ENCODE measurements at places on chromosomes 16 and 17. TPM values are rescaled to one million over a fixed set of nuclear protein-coding genes. Genes with fewer than 3 reads are reported as not detected.
A peak's percentile ranks its signal among the peaks of the same experiment; 100 is the strongest.

- DNase-seq, result no peak
These were observed 13.6 kb downstream of the HSD11B2 start for GRCh38 chr16:67444259-67445125.

GRCh38 chr16:60151987-60152386 is 1417.9 kb upstream of the GOT2 start:
- DNase-seq, result no peak

DNA sequence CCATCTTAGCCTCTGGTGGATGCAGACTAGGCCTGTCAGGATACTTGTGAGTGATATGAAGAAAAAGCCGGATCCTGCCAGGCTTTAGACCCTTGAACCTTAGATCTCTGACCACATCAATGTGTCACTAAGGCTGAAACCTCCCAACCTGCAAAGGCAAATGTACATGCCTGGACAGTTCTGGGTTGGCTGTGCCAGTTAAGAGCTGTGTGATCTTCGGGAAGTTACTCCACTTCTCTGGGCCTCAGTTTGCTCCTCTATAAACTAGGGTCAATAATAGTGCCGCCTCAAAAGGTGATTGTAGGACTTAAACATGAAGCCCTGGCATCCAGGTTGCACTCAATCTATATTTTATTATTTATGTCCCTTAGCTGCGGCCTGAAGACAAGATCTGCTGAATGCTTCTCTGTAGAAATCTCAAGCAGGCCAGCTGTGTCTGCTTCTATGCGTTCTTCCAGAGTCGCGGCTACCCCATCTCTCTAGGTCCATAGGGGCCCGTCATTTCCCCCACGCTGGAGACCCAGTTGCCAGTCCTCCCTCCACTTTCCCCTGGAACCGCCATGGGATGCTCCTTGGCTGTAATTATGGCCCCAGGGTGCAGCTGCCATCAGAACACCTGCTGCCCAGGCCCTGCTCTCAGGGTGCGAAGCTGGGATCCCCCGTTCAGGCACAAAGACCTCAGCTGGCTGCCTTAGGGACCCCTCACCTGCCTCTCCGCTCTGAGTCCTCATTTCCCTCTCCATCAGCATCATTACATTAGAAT is 50.2 kb downstream of the AKAP1 start:
- DNase-seq, result no peak

DNA sequence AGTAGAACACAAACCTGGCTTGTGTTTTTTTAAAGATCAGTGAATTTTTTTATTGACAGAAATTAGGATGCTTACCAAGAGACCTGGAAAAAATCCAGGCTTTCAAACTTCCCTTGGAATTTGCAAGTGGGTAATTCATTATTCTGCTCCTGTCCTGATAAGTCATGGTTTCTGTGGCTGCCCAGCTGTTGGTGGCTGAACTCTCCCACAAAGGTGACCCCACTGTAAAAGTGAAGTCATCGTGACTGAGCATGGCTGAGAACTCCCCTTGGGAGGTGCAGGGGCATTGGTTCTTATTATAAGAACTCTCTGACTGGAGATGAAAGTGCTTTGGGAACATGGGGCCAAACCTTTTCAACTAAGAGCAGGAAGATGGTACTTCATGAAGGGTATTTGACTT is 46.6 kb upstream of the TANC2 start:
- DNase-seq, result no peak

- DNase-seq, result no peak
These were observed 2.6 kb upstream of the RHBDL1 start for GRCh38 chr16:672851-673250.

- DNase-seq, result peak; percentile 53
These were observed 562 bp downstream of the ZC3H7A start for GRCh38 chr16:11796227-11797165.

DNA sequence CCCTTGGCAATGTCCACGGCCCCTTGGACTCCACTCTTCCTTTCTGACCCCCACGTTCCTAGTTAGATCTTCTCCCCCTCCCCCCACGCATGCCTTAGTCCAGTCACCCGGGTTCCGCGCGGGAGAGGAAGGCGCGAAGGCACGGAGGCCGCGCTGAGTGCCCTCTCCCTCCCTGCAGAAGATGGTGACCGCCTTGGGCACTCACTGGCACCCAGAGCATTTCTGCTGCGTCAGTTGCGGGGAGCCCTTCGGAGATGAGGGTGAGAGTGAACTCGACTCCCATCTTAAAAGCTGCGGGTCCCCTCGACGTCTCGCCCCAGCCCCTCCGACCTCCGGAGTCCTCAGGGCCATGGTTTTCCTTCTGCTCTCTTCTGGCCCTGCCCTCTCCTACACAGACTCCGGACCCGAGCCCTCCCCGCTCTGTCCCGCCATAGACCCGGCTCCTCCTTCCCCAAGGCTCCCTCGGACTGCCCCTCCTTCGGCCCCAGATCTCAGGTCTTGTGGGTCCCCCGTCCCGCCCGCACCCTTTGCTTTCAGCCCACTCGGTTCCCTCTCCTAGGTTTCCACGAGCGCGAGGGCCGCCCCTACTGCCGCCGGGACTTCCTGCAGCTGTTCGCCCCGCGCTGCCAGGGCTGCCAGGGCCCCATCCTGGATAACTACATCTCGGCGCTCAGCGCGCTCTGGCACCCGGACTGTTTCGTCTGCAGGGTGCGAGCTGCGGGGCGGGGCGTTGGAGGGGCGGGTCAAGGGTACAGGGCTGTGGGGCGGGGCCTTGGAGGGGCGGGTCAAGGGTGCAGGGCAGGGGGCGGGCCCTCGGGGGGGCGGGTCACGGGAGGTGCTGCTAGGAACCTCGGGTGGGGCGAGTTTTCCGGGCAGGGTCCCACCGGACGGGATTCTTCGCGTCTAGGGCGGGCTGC is 4.6 kb downstream of the TGFB1I1 start:
- DNase-seq, result peak; percentile 76

DNA sequence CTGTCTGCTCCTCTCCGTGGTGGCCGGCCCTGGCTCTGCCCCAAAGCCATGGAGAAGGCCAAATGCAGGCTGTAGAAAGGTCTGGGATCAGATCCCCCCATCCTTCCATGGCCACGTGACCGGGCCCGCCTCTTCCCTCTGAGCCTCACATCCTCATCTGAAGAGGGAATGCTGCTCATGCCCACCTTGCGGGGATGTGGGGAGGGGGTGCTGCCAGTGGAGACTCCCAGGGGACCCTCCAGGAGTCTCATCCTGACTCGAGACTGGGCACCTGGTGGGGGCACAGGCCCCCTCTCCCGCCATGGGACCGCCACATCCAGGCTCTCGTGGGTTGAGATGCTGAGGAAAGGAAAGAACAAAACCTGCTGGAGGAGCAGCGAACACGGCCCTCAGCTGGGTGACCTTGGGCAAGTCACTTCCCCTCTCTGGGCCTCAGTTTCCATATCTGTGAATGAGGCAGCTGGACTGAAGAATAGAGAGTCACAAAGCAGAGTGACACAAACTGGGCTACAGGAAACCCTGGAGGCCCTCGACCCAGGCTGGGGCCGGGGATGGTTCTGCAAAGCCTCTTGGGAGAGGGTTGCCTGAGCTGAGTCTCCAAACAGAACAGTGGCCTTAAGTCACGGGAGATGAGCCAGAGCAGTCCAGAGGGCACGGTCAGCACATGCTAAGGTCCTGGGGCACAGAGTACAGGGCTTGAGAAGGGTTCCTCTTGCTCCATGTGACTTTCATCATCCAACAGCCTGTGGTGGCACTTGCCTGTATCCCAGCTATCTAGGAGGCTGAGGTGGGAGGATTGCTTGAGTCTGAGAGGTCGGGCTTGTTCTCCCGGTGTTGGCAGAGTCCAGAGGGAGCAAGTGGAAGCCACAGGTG is 30.1 kb downstream of the SOCS1 start:
- DNase-seq, result no peak

MT1H gene
- polyA plus RNA-seq, result not detected

GRCh38 chr17:1484676-1485422 is 7.6 kb downstream of the MYO1C start:
- DNase-seq, result peak; percentile 57

DNA sequence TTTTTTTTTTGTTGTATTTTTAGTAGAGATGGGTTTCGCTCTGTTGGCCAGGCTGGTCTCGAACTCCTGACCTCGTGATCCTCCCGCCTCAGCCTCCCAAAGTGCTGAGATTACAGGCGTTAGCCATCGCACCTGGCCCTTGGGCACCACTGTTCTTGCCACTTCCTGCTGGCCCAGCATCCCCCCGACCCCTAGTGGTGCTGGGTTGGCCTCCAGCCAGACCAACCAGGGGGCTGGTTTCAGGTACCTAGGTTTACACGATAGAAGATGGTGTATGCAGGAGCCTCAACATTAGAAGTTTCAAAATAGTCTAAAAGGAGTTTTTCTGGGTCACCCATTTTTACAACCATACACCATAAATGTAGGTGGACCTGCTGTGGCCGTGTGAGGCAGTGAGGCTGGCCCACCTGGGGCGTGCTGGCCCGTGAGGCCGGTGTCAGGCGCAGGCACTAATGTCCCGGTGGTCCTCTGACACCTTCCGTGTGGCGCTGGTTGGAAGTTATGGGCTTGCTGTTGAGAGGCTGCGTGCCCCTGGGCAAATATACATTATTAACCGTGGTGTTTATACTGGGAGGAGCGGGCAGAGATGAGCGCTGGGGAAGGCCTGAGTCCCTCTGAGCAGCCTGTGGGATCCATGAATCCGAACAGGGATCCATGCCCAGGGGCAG is 43.5 kb downstream of the CFAP20 start:
- no peak for DNase-seq

DNA sequence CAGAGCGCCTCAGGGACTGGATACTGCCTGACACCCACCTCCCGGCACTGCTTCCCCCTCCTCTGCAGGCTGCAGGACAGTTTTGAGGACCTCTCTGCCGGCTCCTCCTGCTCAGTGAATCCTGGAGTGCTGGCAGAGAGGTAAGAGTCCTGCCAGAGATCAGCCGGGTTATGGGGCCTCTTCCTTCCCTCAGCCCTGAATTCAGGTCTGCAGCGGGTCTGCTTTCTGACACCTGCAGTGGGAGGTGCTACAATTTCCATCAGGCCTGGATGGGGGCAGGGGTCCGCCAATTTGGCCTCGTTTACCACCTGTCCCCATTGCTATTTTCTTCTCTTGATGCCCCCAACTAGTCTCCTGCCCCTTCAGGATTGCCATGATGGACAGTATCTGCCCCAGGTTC is 3.0 kb upstream of the NEURL4 start:
- no peak for DNase-seq

CDH11 gene
- not detected for polyA plus RNA-seq

- DNase-seq, result no peak
These were observed 13.9 kb downstream of the MAP2K6 start for GRCh38 chr17:69428252-69428980.

DNA sequence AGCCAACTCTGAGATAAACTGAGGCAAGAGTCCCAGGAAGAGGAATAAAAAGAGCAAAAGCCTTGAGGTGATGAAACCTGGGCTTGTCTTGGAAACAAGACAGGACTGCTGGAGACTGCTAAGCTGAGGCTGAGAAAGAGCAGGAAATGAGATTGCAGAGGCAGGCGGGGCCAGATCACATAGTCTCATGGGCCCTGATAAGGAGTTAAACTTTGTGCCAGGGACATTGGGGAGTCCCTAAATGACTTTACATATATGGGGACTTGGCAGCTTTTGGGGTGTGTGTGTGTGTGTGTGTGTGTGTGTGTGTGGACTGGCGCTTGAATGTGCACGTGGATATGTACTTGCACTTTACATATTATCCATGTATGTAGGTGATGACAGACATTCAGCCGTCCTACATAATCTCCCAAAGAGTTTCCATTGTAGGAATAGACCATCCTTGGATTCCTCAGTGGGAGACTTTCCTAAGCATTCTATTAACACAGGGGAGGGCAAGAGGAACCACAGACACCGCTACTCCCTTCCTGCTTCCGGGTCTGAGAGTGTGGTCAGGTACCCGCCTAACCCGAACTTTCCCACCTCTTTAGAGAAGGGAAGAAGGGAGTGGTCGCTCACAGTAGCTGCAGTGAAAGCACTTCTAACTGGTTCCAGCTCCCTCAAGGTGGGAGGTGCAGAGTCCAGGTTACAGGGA is 123.1 kb downstream of the LYRM1 start:
- DNase-seq, result peak; percentile 1

ESRP2 gene
- polyA plus RNA-seq, result 0.64 TPM

- DNase-seq, result no peak
These were observed 3.2 kb downstream of the TERB1 start for GRCh38 chr16:66798161-66798560.

- no peak for DNase-seq
These were observed 37.2 kb downstream of the GSE1 start for GRCh38 chr16:85650135-85650843.

GRCh38 chr16:84924331-84925091 is 86.8 kb downstream of the ZDHHC7 start:
- DNase-seq, result no peak

KRTAP2-3 gene
- not detected for polyA plus RNA-seq

GRCh38 chr17:39205112-39205526 is 5.0 kb downstream of the RPL19 start:
- no peak for DNase-seq

HSPB9 gene
- polyA plus RNA-seq, result not detected

TPSG1 gene
- not detected for polyA plus RNA-seq

DNA sequence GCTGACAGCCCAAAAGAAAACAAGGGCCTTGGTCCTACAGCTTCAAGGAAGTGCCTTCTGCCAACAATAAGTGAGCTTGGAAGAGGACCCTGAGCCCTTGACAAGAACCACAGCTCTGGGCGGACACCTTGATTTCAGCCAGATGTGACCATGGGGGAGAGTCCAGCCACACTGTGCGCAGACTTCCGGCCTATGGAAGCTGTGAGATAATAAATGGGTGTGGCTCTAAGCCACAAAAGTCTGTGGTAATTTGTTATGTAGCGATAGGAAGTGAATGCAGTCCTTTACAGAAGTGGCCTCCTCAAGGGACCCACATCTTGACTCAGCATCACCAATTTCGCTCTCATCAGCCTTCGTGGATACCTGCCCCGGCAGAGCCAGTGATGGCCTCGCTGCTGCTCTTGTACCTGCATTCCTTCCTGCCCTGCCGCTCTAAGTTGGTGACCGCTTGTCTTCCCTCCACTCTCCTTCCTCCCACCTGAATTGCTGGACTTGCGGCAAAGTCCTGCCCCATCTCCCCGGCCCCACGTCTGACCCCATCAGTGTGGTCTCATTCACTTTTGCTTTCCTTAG is 29.3 kb downstream of the PRSS54 start:
- no peak for DNase-seq

ZNF624 gene
- polyA plus RNA-seq, result 1.9 TPM

GRCh38 chr17:29623283-29623647 is 553 bp upstream of the CORO6 start:
- no peak for DNase-seq

- DNase-seq, result peak; percentile 90
These were observed at the start of the genes CTU2 and RNF166 for GRCh38 chr16:88706229-88706964. CTU2 (plus strand) TSS chr16:88706503; CDS start chr16:88706531, 28 bp downstream. RNF166 (minus strand) TSS chr16:88706408; CDS start chr16:88706325, 83 bp downstream.

NPIPB13 gene
- polyA plus RNA-seq, result 0.19 TPM

Data from CD4-positive, alpha-beta memory T cell (primary cell).